ENCODE measurements at places on chromosomes 1 and 21. TPM values are rescaled to one million over a fixed set of nuclear protein-coding genes. Genes with fewer than 3 reads are reported as not detected.

CFHR5 gene
- total RNA-seq = not detected

KCNJ9 gene
- total RNA-seq = not detected

COL9A2 gene
- 5.9 TPM for total RNA-seq

LDLRAD1 gene
- not detected for total RNA-seq

LRRC53 gene
- not detected for total RNA-seq

OR2L3 gene
- not detected for total RNA-seq

AMY2B gene
- total RNA-seq = 1.4 TPM

C4BPA gene
- total RNA-seq = not detected

HSD17B7 gene
- total RNA-seq = 49.4 TPM

CAMTA1 gene
- total RNA-seq = 85.2 TPM

APOBEC4 gene
- not detected for total RNA-seq

SPATA1 gene
- total RNA-seq = 1.3 TPM

WNT3A gene
- total RNA-seq = not detected

GRCh38 chr1:112904071-112904830 lies 51.7 kb downstream of the SLC16A1 start:
- peaks cover 13% of the 10 kb centered on the region for H3K4me1 ChIP-seq
- no peak overlapping the region for H3K4me3 ChIP-seq
- peak; percentile 71 for DNase-seq
- H3K36me3 ChIP-seq = peaks cover 6% of the 10 kb centered on the region
- H3K27me3 ChIP-seq = no peaks in the 10 kb centered on the region

DNA sequence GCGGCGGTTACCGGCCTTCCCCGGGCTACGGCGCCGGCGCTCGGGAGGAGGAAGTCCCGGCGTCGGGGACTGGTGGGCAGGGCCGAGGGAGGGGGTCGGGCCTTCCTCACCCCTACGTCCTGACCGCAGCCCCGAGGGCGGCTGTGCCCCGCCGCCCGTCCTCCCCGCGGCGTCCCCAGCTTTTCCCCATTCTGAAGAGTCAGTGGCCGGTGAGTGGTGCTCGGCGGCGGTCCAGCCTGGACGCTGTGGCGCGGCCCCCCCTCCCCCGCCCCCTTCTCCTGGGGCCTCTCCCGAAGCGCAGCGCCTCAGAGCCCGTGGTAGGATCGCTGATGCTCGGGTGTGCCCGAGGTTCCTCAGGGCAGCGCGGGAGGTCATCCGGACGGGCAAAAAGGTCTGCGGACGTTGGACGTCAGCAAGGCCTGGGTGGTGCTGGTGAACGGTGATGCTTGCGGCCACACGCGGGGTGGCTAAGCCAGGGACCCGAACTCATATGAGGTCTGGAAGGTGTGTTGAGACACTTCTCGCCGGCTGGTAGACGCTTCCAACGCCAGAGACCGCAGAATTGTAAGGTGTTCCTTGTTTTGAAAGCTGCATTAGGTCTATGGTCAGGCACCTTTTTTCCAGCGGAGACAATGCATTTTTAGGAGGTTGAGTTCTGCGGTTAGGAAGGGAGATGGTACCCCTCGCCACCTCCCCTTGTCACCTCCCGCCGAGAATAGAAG lies 725 bp downstream of the SLC25A33 start:
- H3K27ac ChIP-seq = peak overlapping the region; percentile 92
- H3K4me3 ChIP-seq = peak overlapping the region; percentile 93
- H3K27me3 ChIP-seq = no peaks in the 10 kb centered on the region
- no peaks in the 10 kb centered on the region for H3K36me3 ChIP-seq

DNA sequence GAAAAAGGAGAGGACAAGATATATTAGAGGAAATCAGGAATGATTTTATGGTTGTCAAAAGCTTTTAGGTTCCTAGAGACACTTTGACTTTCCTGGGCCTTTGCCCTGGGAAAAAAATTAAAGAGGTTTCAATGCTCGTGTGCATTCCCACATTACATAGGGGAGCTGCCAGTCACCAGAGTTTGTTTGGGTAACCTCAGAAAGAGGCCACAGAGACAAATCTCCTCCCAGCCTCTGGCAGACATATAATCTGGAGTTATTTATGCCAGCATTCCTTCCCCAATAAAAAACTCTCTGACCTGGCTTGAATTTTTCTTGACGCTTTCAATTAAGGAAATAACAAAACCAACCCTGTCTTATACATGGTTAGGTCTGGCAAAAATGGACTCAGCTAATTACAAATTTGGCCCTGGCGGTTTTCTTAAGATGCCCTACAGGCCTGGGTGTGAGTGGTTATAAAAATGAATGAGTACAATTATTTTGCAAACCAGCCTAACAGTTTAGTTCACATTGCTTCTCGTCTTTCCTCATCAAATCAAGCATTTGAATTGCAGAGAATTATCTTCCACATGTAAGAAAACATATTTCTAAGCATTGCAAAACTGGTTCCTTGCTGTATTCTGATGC lies 63.7 kb downstream of the WLS start:
- no peaks in the 10 kb centered on the region for H3K36me3 ChIP-seq
- H3K4me3 ChIP-seq = no peak overlapping the region
- DNase-seq = no peak
- no peak overlapping the region for H3K27ac ChIP-seq

- H3K36me3 ChIP-seq = no peaks in the 10 kb centered on the region
- DNase-seq = no peak
- H3K4me1 ChIP-seq = no peaks in the 10 kb centered on the region
- no peak overlapping the region for H3K27ac ChIP-seq
- H3K4me3 ChIP-seq = no peak overlapping the region
Measured at GRCh38 chr1:47940326-47940725, 56.9 kb downstream of the TRABD2B start.

DNA sequence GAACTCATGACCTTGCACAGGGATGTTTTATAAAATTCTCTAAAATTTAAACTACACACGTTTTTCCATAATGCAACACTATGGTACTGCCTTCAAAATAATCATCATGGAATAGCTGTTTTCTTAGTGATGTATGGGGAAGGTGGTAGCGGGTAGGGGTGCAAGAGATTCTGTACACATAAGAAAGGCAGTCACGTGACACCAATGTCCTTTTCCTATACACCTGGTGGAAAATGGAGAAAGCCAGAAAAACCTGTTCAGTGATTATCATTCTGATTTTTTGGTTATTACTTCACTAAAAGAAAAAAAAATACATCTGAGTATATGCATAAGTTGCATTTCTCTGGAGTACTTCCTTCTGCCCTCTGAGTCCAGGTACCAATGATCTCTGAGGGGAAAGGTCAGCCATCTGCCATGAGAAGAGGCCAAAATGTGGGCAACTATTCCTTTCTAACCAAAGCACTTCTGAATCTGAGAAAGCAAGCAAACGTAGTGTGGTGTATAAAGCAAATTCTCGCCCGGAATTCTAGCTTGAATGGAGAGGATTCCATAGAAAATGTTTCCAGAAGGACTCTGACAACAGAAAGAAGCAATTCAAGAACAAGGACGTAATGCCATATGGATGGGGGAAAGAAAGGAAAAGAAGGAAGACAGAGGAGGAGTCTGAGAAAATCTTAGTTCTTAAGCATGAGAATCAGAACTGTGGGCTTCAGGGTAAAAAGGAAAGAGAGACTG lies 137.3 kb downstream of the RERE start:
- peaks cover 97% of the 10 kb centered on the region for H3K4me1 ChIP-seq
- H3K36me3 ChIP-seq = peaks cover 4% of the 10 kb centered on the region
- H3K27me3 ChIP-seq = no peaks in the 10 kb centered on the region
- H3K4me3 ChIP-seq = no peak overlapping the region
- DNase-seq = no peak
- peak overlapping the region; percentile 52 for H3K27ac ChIP-seq

DNA sequence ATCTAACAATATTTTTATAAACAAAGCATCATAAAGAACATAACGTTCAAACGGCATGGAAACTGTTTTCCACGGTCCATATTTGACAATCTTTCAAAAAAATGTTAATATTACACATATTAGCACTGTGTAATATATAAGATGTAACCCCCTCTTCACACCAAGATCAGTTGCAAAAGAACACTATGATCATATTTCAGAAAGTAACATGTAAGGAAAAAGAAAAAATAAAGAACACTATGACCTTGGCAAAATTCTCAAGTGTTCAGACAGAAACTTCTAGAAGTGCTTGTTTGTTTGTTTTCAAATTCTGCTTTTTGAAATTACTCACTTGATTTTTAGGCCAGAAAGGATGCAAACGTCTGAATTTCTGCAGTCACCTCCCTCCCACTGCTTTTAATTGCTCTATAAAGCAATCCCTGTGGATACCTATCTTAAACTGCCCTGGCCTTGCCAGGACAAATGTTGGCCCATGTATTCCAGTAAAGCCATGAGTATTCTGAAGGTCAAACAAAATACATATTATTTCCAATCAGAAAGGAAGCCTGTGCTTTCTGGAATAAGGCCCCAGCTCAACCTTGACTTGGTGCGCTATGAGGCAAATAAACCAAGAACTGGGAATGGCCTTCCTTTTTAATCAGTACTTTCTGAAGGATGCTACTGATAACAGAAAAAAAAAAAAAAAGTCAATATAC lies 68.6 kb downstream of the TGFBR3 start:
- peaks cover 20% of the 10 kb centered on the region for H3K4me1 ChIP-seq
- H3K4me3 ChIP-seq = no peak overlapping the region
- no peaks in the 10 kb centered on the region for H3K36me3 ChIP-seq
- no peak overlapping the region for H3K27ac ChIP-seq

- H3K36me3 ChIP-seq = no peaks in the 10 kb centered on the region
- DNase-seq = no peak
- H3K4me3 ChIP-seq = no peak overlapping the region
- H3K27me3 ChIP-seq = no peaks in the 10 kb centered on the region
- H3K4me1 ChIP-seq = no peaks in the 10 kb centered on the region
- H3K27ac ChIP-seq = no peak overlapping the region
Measured at GRCh38 chr1:243433737-243434370, 178.0 kb downstream of the SDCCAG8 start.

GRCh38 chr1:40245686-40246085 lies 2.1 kb upstream of the TMCO2 start:
- DNase-seq = no peak
- H3K27me3 ChIP-seq = no peaks in the 10 kb centered on the region
- no peaks in the 10 kb centered on the region for H3K36me3 ChIP-seq

- no peak for DNase-seq
- no peak overlapping the region for H3K4me3 ChIP-seq
- H3K36me3 ChIP-seq = no peaks in the 10 kb centered on the region
- H3K27me3 ChIP-seq = no peaks in the 10 kb centered on the region
- peaks cover 30% of the 10 kb centered on the region for H3K4me1 ChIP-seq
- H3K27ac ChIP-seq = peak overlapping the region; percentile 61
Measured at GRCh38 chr1:157090771-157091170, 8.8 kb downstream of the ETV3L start.

DNA sequence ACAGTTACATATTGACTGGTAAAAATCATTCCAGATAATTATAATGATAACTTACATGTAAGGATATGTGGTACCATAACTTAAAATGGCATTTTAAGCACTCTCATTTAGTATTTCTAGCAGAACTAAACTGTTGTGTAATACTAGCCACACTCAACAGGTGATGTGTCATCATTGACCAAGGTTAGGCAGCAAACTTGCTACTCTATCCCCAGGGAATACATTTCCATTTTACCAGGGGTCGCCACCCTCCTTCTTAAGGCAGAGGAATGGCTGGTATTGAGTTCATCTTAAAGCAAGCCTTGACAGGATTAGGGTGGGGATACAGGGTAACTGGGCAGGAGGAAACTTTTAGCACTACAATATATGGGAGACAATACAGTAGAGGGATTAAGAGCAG lies 259.8 kb upstream of the CAMK1G start:
- no peaks in the 10 kb centered on the region for H3K4me1 ChIP-seq
- H3K27ac ChIP-seq = no peak overlapping the region
- no peaks in the 10 kb centered on the region for H3K36me3 ChIP-seq
- H3K27me3 ChIP-seq = peaks cover 8% of the 10 kb centered on the region

GRCh38 chr21:16070207-16070651 lies 340.4 kb downstream of the USP25 start:
- H3K27me3 ChIP-seq = no peaks in the 10 kb centered on the region
- peak; percentile 34 for DNase-seq
- peak overlapping the region; percentile 40 for H3K4me3 ChIP-seq
- H3K4me1 ChIP-seq = peaks cover 26% of the 10 kb centered on the region

GRCh38 chr1:26408604-26409003 lies 2.0 kb upstream of the LIN28A start:
- H3K4me3 ChIP-seq = no peak overlapping the region
- H3K4me1 ChIP-seq = no peaks in the 10 kb centered on the region
- H3K36me3 ChIP-seq = no peaks in the 10 kb centered on the region

DNA sequence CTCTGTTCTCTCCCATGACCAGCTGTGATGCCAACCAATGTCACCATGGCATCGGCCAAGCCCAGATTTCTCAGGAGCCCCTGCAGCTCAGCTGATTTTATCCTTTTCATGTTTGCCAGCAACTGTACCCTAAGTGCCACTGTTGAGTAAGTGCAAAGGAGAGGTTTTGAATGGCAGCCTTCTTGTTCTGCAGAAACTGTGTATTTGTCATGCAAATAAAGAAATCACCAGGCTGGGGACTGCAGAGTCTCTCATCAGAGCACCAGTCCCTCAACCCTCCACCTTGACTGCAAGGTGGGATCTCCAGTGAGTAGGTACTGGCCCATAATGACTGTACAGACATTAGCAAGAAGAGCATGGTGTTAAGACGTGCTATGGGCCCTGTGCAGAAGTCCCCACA lies 26.6 kb downstream of the C8B start:
- peaks cover 5% of the 10 kb centered on the region for H3K4me1 ChIP-seq
- H3K27ac ChIP-seq = no peak overlapping the region
- no peaks in the 10 kb centered on the region for H3K27me3 ChIP-seq

- H3K4me3 ChIP-seq = peak overlapping the region; percentile 52
- no peaks in the 10 kb centered on the region for H3K36me3 ChIP-seq
- DNase-seq = no peak
- no peak overlapping the region for H3K27ac ChIP-seq
Measured at GRCh38 chr1:153260585-153261280, 1.2 kb downstream of the LORICRIN start.

GRCh38 chr1:244322791-244323521 lies 128.8 kb downstream of the ADSS2 start:
- no peaks in the 10 kb centered on the region for H3K36me3 ChIP-seq
- no peak overlapping the region for H3K4me3 ChIP-seq
- no peaks in the 10 kb centered on the region for H3K4me1 ChIP-seq

DNA sequence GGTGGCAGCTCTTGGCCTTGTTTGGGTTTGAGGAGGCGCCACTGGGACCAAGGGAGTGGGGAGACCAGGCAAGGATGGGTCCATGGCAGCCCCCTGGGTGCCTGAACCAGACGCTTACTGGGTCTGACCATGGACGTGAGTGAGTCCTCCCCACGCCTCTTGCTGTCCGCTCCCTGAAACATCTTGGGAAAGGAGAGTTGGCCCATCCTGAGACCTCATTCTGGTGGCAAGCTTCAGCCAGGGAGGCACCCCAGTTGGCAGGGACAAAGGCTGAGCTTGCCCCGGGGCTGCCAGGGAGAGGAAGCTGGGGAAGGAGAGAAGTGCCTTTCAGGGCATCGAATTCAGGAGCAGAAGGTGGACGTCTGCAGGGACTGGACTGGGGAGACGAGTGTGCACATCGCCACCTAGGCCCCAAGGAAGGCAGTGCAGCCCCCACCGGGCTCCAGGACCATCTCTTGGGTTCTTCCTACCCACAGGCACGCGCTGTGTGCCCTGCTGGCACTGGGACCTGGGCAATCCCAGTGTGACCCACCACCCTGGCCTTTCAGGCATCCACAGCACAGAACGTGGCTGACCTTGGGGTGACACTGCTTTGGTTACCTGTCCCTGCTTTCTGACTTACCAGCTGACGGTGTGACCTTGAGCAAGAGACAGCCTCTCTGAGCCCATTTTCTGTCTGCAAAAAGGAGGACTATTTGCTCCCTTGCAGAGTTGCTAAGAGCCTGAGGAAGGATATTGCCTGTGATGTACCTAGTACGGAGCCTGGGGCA lies 132.9 kb upstream of the WNT4 start:
- no peaks in the 10 kb centered on the region for H3K4me1 ChIP-seq
- no peaks in the 10 kb centered on the region for H3K36me3 ChIP-seq
- H3K4me3 ChIP-seq = no peak overlapping the region

- no peaks in the 10 kb centered on the region for H3K36me3 ChIP-seq
- H3K27ac ChIP-seq = no peak overlapping the region
- H3K27me3 ChIP-seq = no peaks in the 10 kb centered on the region
- H3K4me3 ChIP-seq = no peak overlapping the region
- H3K4me1 ChIP-seq = peaks cover 17% of the 10 kb centered on the region
Measured at GRCh38 chr1:160166166-160166868, 14.9 kb downstream of the ATP1A4 start.

Data from A673 (cell line).